ENCODE measurements at places on chromosomes 5 and 9.

- no peak for DNase-seq
These were observed 97.3 kb downstream of the MRPL36 start for GRCh38 chr5:1702318-1702717.

GRCh38 chr9:128987805-128988204 lies 40.3 kb downstream of the NUP188 start:
- no peak for DNase-seq

GRCh38 chr5:95424526-95424925 lies 33.4 kb downstream of the FAM81B start:
- DNase-seq, result no peak

DNA sequence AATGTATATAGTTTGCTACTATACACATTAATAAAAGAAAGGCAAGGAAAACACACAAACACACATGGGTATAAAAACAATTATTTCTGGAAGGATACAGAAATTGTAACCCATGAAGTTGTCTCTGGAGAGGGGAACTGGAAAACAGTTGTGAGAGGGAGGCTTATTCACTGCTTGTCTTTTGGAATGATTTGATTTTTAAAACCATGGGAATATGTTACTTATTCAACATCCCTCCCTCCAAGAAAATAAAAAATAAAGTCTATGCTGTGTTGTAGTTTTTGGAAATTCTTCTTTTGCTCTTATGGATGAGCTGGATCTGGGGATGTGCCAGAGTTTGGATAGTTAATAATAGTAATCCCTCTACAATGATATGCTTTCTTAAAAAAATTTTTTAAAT lies 6.0 kb upstream of the C1QTNF2 start:
- no peak for DNase-seq

DNA sequence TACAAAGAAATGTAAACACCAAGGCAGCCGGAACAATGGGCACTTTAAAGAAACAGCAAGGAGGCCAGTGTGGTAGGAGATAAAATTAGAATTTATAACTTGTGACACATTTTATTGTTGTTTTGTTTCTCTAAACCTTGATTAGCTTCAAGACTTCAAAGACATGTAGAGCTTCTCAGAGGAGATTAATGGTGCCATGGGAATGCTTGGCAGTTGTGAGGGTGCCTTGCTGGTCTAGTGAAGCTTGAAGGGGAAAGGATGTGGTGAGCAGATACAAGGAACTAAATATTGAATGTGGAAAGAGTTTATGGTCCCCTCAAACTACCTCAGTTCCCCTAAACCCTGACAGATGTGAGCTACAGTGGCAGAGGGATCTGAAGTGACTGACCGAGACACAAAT lies 322.4 kb upstream of the ADAMTS16 start:
- no peak for DNase-seq

DNA sequence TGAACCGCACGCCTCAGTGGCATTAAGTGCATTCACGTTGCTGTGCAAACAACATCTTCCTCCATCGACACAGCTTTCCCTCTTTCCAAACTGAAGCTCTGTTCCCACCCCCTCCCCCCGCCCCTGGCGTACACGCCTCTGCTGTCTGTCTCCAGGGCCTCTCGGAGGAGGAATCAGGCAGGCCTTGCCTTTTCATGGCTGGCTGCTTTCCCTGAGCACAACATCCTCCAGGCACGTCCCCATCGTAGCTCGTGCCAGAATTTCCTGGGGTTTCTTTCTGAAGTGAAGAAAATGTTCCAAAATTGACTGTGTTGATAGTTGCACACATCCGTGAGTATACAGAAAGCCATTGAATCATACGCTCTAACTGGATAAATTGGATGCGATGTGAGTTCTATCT lies 22.3 kb upstream of the TMEM250 start:
- no peak for DNase-seq

- DNase-seq, result peak; percentile 87
These were observed 131.8 kb upstream of the CHD1 start for GRCh38 chr5:99060306-99061261.

DNA sequence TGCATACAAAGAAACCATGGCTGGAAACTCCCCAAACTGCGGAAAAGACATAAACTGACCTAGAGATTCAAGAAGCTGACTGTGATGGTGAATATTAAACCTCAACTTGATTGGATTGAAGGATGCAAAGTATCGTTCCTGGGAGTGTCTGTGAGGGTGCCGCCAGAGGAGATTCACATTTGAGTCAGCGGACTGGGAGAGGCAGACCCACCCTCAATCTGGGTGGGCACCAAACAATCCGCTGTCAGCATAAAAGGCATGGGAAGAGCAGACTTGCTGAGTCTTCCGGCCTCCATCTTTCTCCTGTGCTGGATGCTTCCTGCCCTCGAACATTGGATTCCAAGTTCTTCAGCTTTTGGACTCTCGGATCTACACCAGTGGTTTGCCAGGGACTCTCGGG lies 24.8 kb upstream of the WDR5 start:
- no peak for DNase-seq

GRCh38 chr9:108053555-108054061 lies 564.0 kb upstream of the KLF4 start:
- DNase-seq, result no peak

DNA sequence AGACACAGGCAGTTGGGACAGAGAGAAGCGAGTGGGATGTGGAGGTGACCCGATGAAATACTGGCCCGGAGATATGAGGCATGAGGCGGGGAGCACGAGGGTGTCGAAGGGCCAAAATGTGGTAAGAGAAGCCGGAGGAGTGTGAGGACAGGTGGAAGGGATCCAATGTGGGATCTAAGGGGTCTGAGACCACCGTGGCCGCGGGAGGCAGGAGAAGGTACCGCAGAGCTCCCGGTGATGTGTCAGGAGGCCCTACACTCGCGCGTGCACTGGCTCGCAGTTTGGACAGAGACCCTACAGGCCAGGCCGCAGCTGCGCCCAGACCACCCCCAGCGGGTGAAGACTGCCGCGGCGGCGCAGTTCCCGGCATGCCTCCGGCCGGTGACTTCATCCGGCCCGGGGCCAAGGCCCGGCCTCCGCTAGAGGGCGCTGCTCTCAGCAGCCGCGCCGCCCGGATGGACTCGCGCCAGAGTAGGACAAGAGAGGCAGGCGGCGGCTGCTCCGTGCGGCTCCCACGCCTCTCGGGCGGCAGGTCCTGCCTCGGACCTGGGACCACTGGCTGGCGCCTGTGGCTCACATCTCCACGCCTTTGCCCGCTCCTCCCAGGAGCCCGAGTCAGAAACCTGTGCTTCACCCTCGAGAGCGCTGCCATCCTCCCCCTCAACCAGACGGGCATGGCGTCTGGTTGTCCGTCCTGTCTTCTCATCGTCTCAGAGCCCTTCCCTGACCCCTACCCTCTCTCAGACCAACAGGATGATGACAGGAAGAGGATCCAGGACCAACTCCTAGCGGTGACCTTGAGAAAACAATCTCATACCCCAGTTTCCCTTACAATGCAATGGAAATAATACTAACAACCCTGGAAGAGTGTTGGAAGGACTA lies 35.4 kb upstream of the STING1 start:
- peak; percentile 85 for DNase-seq

GRCh38 chr9:15221746-15222145 lies 85.3 kb downstream of the TTC39B start:
- no peak for DNase-seq

DNA sequence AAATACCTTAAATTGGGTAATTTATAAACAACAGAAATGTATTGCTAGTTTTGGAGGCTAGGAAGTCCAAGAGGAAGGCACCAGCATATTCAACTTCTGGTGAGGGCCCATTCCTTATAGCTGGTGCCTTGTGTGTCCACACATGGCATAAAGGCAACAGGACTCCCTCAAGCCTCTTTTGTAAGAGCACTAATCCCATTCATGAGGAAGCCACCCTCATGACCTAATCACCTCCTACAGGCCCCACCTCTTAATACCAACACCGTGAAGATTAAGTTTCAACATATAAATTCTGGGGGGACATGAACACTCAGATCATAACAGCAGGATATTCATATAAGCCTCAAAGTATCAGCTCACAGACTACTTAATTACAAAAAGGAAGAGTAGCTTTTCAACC lies 4.0 kb upstream of the PLAC8L1 start:
- DNase-seq, result no peak

- DNase-seq, result no peak
These were observed 52.9 kb upstream of the ANGPTL2 start for GRCh38 chr9:127175319-127175715.

DNA sequence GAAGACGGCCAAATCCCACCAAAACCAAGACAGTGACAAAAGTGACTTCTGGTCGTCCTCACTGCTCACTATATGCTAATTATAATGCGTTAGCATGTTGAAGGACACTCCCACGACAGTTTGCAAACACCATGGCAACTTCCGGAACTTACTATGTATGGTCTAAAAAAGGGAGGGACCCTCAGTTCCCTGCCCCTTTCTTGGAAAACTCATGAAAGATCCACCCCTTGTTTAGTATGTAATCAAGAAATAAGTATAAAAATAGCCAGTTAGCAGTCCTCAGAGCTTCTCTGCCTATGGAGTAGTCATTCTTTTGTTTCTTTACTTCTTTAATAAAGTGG lies 9.5 kb downstream of the FCN2 start:
- no peak for DNase-seq

DNA sequence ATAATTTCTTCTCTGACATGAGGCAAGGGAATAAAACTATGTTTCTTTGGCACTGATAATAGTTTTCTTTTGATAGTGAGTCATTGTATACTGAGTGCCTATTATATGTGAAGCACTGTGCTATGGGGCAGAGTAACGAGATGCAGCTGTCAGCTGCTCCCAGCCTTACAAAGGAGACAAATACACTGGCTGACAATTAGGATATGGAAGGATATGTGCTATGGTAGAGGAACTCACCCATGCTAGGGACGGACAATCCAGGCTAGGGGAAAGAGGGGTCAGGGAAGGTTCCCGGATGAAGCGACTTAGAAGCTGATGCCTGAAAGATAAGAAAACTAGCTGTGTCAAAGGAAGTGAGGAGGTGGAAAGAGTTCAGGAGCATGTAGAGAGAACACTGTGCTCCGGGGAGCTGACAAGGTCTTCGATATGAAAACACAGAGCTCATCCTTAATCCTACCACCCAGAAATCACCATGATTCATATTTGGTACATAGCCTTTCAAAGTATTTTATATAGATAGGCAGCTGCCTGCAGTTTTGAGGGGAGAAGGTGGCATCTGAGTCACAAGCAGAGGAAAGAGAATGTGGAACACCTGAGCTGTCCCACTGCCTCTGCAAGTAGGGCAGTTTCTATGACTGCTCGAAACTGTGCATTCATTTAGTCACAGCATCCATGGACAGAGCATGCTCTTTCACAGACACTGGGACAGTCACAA lies 12.1 kb downstream of the BSPRY start:
- no peak for DNase-seq

GRCh38 chr5:38543886-38544285 lies 12.6 kb downstream of the LIFR start:
- DNase-seq, result no peak

DNA sequence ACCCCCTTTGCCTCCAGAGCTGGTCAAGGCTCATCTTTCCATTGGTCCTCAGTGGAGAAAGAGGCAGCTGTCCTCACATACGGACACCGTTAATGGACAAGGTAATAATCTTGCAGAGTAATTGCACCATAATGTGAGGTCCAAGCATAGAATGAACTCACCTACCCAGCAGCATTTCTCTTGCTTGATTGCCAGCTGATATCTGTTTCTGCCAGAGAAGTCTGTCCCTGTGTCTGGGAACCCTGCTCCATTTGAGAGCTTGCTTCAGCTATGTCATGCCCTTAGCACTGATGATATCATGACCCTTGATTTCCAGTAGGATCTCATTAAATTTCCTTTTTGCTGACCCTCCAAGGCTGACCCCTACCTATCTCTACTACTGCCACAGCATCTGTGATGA lies 154.6 kb downstream of the PIK3R1 start:
- DNase-seq, result no peak

DNA sequence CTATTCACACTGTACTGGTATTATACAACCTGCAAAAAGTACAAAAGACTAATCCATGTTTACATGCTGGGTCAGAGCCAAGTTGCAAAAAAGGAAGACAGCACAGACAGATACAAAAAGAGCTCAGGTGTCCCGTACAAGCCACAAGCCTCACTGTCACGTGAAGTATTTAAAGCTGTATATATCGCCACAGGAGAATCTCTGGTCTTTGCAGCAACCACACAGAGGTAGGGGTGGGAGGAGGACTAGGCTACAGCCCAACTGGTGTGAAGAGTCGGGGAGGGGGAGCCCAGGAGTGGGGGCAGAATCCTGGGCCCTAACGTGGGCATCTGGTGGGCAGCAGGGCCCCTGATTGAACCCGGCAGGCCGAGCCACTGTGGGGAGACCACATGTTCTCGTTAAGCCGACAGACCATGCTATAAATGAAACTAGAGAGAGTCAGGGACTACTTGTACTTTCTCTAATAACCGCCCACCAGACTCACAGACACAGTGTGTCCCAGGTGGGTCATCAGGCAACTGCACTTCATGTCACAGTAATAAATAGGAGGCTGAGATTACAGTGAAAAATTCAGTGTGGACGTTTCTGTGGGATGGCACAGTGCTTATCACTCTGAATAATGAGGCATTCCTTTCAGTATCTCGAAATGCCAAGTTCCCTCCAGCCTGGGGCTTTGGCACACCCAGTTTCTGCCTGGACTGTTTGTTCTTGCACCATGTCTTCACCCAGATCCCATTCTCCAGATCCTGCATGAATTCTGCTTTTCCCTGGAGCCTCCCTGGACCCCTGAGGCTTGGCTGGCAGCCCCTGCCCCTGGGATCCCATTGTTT lies 79.3 kb upstream of the SH3PXD2B start:
- DNase-seq, result no peak

Measured in activated T-helper 1 cell treated with anti-CD3 and anti-CD28 coated beads, Interleukin-2, amount 50 U/mL, for 16 hours (primary cell).